ENCODE measurements at places on chromosomes 5 and 9.

GRCh38 chr5:143562935-143563334, 159.4 kb upstream of the NR3C1 start:
- DNase-seq: no peak

- DNase-seq: no peak
These were observed 88.4 kb upstream of the SH3PXD2B start for GRCh38 chr5:172542651-172543131.

DNA sequence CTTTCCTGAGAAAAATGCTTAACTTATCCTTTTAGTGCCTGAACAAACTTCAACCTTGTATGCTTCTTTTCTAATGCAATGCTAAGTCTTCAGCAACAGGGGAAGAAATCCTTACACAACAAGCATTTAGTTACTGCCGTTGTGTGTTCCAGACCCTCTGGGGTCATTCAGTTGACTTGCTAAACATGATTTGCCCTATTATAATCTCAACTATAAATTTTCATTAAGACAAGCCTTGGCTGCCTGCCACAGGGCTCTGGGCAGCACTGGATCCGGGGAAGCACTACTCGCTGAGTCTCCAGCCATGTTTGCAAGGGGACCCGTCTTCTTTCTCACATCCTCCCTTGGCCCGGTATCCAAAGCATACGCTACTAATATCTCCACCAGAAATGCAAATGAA, 58.1 kb downstream of the PTCH1 start:
- DNase-seq: no peak

DNA sequence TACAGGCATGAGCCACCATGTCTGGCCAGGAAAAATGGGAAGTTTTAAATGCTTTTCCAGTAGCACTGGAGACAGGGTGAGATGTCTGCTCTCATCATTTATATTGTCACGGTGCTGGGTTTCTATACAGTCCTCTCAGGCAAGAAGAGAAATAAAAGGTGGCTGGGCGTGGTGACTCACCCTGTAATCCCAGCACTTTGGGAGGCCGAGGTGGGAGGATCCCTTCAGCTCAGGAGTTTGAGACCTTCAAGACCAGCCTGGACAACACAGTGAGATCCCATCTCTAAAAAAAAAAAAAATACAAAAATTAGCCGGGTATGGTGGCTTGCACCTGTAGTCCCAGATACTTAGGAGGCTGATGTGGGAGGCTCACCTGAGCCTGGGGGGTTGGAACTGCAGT, 4.8 kb upstream of the GRIN1 start:
- DNase-seq: no peak

DNA sequence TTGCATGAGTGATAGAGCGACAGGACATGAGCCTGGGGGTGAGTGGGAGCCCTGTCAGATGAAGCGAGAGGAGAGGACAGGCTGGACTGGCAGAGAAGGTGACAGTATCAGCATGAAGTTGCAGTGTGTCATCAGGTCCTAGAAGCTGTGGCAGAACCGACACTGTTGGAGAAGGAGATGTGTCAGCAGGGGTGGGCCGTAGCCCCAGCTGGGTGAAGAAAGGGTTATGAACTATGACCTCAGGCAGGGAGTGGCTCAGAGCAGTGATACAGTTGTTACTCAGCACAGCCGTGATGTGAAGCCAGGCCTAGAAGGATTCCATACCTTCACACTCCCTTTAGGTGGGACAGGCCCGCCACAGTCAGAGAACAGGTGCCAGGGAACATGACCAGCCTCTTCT, 7.6 kb downstream of the PCYOX1L start:
- DNase-seq: no peak

DNA sequence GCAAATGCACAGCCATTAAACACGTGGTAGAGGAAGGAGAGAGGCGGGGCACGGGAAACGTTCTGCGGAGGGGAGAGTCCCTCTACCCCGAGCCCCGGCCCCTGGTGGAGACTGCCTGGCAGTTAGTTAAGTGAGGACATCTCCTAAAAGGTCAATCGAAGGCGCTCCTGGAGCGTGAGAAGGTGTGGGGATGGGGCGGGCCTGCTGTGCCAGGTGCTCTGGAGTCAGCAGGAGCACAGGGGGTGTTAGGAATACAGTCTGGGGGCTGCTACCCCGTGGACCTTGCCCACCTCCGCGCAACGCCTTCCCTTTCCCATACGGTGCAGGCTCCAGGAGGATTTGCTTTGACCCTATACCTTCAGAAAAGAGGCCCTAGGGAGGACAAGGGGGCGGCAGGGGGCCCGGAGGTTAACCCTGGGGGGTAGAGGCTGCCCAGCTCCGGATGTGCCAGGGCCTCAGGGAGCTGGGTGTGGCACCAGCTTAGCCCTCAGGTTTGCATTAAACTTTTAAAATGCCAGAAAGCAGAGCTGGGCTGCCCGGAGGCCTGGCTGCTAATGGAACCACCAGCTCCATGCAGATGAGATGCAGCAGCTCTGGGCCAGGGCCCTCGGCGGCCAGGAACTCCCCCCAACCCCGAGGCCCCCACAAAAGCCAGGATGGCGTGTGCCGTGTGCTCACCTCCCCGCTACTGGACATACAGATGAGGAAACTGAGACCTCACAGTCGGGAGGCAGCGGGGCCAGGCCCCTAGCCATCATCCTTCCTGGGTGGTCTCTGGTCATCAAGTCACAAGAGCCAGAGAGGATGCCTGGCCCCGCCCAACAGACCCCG, 39.2 kb downstream of the NACC2 start:
- DNase-seq: no peak

DNA sequence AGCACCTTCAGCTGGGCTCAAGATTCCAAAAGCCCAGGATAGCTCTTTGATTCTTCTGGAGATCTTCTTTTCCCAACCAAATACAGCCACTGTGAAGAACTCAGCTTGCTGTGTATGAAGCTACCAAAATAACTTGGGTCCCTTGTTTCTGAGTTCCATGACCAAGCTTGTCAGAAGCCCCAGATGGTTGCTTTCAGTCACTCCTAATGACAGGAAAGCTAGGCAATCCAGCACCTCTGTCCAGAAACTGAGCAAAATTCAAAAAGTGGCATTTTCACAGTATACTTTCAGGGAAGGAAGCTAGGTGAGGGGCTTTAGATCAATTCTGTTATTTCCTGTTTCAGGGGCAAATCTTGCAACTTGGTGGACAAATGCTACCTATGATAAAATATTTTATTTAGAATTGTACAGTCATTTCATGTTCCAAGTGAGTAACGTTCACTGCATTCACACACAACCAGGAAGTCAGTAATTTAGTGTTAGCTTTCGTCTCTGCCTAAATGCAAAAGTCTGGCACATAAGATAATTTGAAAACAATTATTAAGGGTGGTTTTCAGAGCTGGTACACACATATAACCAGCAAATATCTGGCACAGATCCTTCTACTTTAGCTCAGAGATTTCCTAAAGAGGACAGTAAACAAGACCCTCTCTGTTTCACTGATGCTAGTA, 330.1 kb downstream of the GLIS3 start:
- no peak for DNase-seq

GRCh38 chr9:136567651-136568287, 21.9 kb upstream of the NOTCH1 start:
- no peak for DNase-seq
